Left ventricle myocardium superior (tissue), 1 donor: ENCODE measurements at places on chromosomes 13 and 19. TPM values are rescaled to one million over a fixed set of nuclear protein-coding genes. Genes with fewer than 3 reads are reported as not detected.

DNA sequence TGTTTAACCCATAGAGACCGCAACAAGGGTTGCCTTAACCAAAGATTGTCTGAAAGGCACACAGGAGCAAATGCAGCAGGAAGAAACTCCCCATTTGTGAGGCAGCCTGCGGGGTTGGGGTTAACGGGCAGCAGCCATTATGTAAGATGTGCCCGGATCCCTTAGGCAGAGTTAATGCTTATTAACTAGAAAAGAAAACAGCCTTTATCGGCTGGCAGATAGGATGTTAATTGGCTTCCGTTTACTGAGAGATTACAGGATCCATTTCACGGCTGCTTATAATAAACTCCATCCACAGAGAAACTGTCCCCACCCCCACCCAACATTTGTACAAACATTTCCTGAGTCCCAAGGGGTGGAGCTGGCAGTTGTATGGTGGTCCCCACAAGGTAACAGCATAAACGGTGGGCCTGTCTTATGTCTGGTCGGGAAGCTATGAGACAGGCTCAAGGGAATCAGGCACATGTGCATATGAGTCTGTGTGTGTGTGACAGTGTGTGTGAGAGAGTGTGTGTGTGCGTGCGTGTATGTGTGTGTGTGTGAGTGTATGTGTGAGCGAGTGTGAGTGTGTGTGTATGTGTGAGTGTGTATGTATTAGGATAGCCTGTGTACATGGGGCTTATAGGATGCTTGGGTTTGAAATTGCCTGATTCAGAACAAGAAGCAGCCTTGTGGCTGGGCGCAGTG lies 10.5 kb downstream of the SLC25A42 start:
- no peak for DNase-seq

ZNF490 gene
- 5.1 TPM for total RNA-seq

ING1 gene
- total RNA-seq, result 7.7 TPM

GRCh38 chr19:19050731-19051130 lies 13.1 kb upstream of the SLC25A42 start:
- no peak for DNase-seq

- DNase-seq, result no peak
Measured at GRCh38 chr19:19691683-19692082, 23.0 kb downstream of the ZNF101 start.

- DNase-seq, result no peak
Measured at GRCh38 chr19:27744926-27745768, 1467.8 kb downstream of the UQCRFS1 start.

ZIC5 gene
- total RNA-seq, result not detected
